ENCODE measurements at places on chromosomes 2 and 18.

GRCh38 chr2:98909317-98910211 is 26.5 kb downstream of the CRACDL start:
- H3K4me1 ChIP-seq, result peaks cover 38% of the 10 kb centered on the region
- peak overlapping the region; percentile 69 for H3K27ac ChIP-seq
- H3K27me3 ChIP-seq, result no peaks in the 10 kb centered on the region
- no peak overlapping the region for H3K4me3 ChIP-seq
- peak; percentile 88 for DNase-seq

DNA sequence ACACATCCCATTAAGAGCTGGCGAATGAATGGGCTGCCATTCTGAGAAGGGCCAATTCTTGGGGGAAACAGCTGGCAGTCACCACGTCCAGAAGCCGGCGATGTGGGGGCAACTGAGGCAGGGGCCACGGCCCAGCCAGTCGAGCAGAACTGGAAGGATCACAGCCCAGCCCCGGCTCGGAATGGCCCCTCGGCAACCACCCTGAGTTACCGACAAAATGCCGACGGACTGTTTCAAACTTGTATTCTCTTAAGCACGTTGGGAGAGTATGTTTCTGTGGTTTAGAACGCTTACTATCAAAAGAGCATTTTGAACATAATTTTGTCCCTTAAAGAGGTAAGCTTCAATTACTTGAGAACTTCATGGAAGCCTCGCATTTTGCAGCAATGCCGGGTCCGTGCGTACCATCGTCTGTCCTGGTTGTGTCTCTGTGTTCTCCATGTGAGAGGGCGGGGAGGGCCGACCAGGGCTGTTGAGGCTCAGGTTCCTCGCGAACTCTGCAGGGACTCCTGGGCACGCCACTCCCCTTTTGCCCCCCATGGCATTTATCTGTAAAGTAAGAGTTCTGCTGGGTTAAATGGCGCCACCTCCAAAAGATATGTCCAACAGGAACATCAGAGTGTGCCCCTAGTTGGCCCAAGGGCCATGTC is 155.9 kb downstream of the TWIST2 start:
- H3K27ac ChIP-seq, result no peak overlapping the region
- no peak overlapping the region for H3K4me3 ChIP-seq
- no peaks in the 10 kb centered on the region for H3K36me3 ChIP-seq
- no peaks in the 10 kb centered on the region for H3K27me3 ChIP-seq

GRCh38 chr18:37852464-37852863 is 286.9 kb upstream of the CELF4 start:
- no peaks in the 10 kb centered on the region for H3K4me1 ChIP-seq
- no peak overlapping the region for H3K4me3 ChIP-seq
- H3K27me3 ChIP-seq, result no peaks in the 10 kb centered on the region
- no peak overlapping the region for H3K27ac ChIP-seq
- H3K36me3 ChIP-seq, result no peaks in the 10 kb centered on the region
- DNase-seq, result no peak

DNA sequence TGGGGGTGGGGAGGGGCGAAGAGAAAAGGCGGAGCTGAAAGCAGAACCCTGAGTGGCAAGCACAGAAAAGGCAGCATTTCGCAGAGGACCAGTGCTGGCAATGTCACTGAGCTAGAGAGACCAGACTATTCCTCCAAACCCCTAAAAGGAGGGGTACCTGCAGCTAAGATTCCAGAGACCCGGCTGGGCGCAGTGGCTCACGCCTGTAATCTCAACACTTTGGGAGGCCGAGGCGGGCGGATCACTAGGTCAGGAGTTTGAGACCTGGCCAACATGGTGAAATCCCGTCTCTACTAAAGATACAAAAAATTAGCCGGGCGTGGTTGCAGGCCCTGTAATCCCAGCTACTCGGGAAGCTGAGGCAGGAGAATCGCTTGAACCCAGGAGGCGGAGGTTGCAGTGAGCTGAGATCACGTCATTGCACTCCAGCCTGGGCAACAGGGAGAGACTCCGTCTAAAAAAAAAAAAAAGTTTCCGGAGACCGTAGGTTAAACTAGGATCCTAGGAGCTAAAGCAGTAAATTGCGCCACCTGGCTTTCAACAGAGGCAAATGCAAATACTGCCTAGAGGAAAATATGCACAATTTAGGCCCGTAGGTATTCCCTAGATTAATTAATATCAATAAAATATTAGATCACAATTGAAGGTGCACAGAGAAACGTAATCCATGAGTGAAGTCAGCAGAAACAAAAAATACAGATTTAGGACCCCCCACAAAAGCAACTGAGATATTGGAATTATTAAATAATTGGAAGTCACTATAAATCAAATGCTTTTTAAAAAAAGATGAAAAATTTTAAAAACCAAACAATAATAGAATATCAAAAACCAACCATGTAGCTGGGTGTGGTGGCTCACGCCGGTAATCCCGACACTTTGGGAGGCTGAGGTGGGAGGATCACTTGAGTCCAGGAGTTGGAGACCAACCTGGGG is 4.9 kb downstream of the UCN start:
- H3K36me3 ChIP-seq, result no peaks in the 10 kb centered on the region
- no peak overlapping the region for H3K4me3 ChIP-seq
- H3K27ac ChIP-seq, result peak overlapping the region; percentile 55

DNA sequence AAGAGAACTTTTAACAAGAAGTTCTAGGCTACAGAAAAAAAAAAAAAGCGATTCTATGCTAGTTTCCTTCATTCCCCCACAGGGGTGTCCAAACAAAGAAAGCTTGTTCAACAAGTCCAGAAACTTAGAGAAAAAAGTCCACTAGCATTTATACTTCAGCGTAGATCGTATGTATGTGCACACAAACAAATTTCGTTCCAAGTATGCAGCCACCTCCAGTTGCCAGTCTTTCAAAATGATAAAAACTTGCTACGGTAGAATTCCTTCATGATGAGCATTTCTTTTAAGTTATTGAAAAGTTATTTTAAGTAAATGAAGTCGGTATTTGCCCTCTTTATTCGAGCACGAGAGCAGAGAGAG is 3.7 kb upstream of the OTX1 start:
- H3K27me3 ChIP-seq, result no peaks in the 10 kb centered on the region
- H3K4me3 ChIP-seq, result no peak overlapping the region
- DNase-seq, result no peak

GRCh38 chr2:203846490-203847105 is 21.0 kb upstream of the CTLA4 start:
- H3K27ac ChIP-seq, result no peak overlapping the region
- H3K36me3 ChIP-seq, result no peaks in the 10 kb centered on the region
- H3K27me3 ChIP-seq, result no peaks in the 10 kb centered on the region

DNA sequence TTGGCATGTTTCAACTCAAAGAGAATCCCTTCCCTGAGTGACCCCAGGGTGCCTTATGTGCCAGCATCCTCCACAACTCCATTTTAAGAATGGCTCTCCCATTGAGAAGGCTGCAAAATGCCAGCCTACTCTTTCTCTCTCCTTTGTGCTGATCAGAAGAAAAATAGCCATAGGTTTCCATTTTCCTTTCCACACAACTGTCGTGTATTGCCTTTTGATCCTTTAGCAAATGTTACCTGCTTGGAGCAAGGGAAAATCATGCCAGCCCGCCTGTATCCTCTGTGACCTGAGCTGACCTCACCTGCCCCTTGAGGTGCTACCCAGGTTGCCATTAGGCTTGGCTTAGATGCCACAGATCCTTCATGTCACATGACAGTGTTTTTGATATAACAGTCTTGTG is 38.8 kb downstream of the DPYSL5 start:
- H3K27ac ChIP-seq, result no peak overlapping the region
- no peaks in the 10 kb centered on the region for H3K27me3 ChIP-seq
- no peaks in the 10 kb centered on the region for H3K4me1 ChIP-seq
- H3K36me3 ChIP-seq, result no peaks in the 10 kb centered on the region

DNA sequence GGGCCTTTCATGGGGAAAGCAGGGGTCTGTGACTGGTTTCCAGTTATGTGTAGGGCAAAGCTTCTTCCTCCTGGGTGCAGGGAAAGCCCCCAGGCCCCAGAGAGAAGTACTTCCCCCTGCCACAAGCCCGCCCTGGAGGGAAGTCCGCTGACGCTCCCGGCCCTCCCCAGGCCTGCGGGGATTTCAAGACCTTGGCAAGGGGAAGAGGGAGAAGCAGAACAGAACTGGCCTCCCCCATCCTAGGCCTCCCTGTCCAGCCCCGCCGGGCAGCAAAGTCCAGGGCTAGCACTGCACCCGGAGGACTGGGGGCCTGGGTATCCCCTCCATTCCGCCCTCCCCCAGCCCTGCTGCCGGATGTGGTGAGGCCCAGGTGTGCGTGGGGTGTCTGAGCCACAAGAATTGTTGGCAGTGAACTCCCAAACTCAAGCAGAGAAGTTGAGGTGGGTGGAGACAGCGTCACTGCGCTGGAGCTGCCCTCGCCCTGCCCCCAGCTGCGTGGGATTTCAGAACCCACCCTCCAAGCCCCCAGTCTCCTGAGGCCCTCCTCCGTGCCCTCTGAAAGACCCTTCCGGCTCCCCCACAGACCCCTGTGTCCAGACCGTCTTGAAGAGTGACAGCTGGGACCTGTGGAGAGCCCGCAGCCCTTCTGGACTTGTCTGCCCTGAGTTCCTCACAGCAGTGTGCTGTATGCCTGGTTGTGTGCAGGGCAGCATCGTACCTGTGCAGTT is 1.1 kb upstream of the DUSP2 start:
- no peak for DNase-seq
- peaks cover 14% of the 10 kb centered on the region for H3K4me1 ChIP-seq
- H3K36me3 ChIP-seq, result peaks cover 2% of the 10 kb centered on the region
- H3K27me3 ChIP-seq, result no peaks in the 10 kb centered on the region
- no peak overlapping the region for H3K27ac ChIP-seq

DNA sequence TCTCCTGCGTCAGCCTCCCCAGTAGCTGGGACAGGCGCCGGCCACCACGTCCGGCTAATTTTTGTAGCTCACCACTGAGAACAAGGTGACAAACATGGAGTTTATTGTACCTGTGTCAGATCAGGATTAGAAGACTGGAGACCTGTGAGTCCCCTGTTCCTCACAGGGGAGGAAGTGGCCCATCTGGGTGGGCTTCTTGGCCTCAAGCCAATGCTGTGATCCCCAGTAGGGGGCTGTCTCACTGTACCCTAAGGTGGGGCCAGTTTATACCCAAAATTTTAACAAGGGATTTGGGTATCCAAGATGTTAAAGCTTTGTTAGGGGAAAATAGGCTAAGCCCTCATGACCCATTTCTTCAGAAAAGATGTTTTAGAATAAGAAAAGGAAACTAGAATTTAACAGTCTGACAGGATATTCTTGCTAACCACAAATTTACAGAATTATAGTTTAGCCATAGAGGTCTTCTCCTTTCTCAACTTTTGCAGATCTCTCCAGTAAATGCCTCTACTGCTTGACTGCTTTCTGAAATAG is 16.3 kb downstream of the PCBP1 start:
- DNase-seq, result no peak
- no peaks in the 10 kb centered on the region for H3K27me3 ChIP-seq
- H3K36me3 ChIP-seq, result no peaks in the 10 kb centered on the region
- peak overlapping the region; percentile 68 for H3K27ac ChIP-seq
- no peak overlapping the region for H3K4me3 ChIP-seq
- peaks cover 25% of the 10 kb centered on the region for H3K4me1 ChIP-seq

DNA sequence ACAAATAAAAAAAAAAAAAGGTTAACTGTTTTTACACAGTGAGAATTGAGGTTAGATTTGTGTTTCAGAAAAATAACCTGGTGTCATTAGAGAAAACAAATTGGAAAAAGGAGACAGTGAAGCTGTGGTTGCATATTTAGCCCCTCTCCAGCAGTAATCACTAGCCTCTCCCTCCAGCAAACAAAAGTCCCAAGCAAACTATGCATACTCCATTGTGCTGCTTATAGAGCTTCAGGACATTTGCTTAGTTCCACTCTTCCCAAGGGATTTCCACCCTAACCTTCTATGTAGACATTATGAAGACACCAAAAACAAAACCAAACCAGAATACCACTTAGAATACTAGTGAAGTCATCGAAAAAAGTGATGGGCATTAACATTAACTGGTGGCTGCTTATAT is 534.2 kb upstream of the CDH2 start:
- no peak for DNase-seq
- H3K27me3 ChIP-seq, result no peaks in the 10 kb centered on the region
- H3K36me3 ChIP-seq, result no peaks in the 10 kb centered on the region
- no peak overlapping the region for H3K4me3 ChIP-seq

DNA sequence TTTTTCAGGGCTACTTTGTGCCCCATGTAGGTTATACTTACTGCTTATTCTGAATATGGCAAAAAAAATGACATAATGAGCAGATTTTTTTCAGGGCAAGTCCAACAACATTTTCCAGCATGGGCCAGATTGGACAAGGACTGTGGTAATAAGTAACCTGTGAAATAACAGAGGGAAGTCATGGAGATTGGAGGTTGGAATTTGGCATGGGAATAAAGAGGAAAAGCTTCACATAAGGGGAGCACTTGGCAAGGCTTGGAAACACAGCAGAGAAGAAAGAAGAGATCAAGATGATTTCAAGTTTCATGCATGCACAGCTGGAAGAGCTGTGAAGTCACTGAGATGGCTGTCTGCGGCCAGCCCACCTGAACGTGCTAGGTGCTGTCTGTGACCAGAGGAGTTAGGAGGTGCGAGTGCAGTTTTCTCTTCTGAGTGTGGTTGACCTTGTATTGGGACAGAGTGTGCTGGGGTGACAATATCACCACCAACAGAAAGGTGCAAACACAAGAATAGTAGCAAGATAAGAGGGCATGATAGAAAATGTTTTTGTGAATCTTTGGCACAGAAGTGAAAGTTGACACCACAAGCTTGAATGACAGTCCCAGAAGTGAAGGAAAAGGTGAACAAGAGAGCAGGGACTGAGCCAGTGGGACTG is 71.1 kb upstream of the DSC1 start:
- H3K27ac ChIP-seq, result peak overlapping the region; percentile 39
- H3K4me1 ChIP-seq, result no peaks in the 10 kb centered on the region
- H3K27me3 ChIP-seq, result no peaks in the 10 kb centered on the region
- H3K4me3 ChIP-seq, result no peak overlapping the region
- no peak for DNase-seq

DNA sequence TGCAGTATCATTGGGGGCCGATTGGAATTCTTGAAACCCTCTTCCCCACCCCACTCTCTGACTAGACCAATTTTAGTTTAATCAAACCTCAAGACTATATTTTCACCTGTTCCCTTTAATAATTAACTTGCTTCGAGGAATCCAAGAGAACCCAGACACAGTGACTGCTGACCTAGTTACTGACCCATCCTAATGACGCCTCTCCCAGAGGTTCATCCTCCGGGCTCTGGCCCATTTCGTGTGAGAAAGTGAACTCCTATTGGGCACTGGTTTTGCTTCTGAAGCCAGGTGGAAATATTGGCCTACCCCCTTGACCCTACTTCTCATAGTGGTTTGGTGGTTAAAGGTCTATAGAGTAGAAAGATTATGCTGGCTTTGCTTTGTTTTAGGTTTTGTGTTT is 39.9 kb downstream of the RPL37A start:
- no peaks in the 10 kb centered on the region for H3K27me3 ChIP-seq
- no peak overlapping the region for H3K4me3 ChIP-seq
- H3K4me1 ChIP-seq, result no peaks in the 10 kb centered on the region
- no peak overlapping the region for H3K27ac ChIP-seq
- no peak for DNase-seq
- no peaks in the 10 kb centered on the region for H3K36me3 ChIP-seq

- H3K4me1 ChIP-seq, result no peaks in the 10 kb centered on the region
- no peak for DNase-seq
- H3K27ac ChIP-seq, result no peak overlapping the region
Observed at GRCh38 chr2:106099691-106100090, 94.4 kb downstream of the UXS1 start.

GRCh38 chr2:84880645-84881521 is at the start of gene TRABD2A:
TRABD2A (minus strand) TSS chr2:84881084; CDS start chr2:84881039, 45 bp downstream.
- no peak within 1 kb of the TSS for H3K27ac ChIP-seq
- H3K36me3 ChIP-seq, result no peaks in the 10 kb centered on the region
- peak; percentile 27 for DNase-seq
- H3K4me1 ChIP-seq, result peaks cover 11% of the 10 kb centered on the region

GRCh38 chr2:231554748-231555545 is 24.7 kb upstream of the NMUR1 start:
- H3K4me3 ChIP-seq, result no peak overlapping the region
- no peak overlapping the region for H3K27ac ChIP-seq
- no peaks in the 10 kb centered on the region for H3K4me1 ChIP-seq
- H3K27me3 ChIP-seq, result no peaks in the 10 kb centered on the region
- H3K36me3 ChIP-seq, result no peaks in the 10 kb centered on the region
